ENCODE measurements at places on chromosomes 2 and 18. TPM values are rescaled to one million over a fixed set of nuclear protein-coding genes. Genes with fewer than 3 reads are reported as not detected.

SERPINB12 gene
- total RNA-seq: not detected

DNA sequence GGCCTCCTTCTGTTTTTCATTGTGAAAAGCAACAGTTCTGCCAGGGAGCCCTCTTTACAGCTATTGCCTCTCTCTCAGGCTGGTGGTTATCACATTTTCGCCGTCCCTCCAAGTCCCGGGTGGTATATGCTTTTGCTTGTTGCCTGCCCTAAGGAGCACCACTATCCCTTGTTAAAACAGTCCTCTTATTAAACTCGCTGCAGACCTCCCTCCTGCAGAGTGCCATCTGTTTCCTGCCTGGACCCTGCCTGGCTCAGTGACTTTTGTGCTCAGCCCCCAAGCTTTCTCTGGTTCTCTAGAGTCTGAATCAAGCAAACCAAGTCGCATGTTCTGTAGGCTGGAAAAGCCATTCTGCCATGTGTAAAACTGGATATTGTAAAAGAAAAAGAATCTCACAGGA, 72.1 kb upstream of the FHL2 start:
- no peak for ATAC-seq

DNA sequence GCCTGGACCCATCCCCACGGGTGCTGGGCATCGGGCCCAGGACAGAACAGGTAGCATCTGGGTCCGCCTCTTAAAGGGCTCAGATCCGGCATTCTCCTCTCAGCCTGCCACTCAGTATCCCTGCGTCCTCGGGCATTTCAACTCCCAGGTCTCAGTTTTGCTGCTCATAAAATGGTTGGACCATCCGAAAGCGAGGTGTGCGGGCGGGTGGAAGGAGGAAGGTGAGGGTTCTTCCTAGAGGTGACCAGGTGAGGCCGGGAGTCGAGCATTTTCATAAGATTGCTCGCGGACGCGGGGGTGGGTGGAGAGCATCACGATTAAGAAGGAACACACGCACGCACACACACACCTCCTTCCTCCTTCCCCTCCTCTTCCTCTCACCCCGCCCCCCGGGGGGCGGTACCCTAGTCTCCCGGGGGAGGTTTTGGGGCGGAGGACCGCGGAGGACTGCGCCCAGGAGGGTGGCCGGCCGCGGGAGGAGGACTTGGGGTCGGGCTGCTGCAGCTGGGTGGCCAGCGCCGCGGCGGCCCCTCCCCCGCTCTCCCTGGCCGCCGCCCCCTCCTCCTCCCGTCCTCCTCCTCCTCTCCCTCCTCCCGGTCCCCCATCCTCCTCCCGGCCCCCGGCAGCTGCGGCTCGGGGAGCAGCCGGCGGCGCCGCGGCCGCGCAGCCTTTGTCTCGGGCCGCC, 97.9 kb upstream of the GPR45 start:
- peak; percentile 73 for ATAC-seq

GRCh38 chr2:4272261-4272858, 569.0 kb downstream of the DCDC2C start:
- no peak for ATAC-seq

DNA sequence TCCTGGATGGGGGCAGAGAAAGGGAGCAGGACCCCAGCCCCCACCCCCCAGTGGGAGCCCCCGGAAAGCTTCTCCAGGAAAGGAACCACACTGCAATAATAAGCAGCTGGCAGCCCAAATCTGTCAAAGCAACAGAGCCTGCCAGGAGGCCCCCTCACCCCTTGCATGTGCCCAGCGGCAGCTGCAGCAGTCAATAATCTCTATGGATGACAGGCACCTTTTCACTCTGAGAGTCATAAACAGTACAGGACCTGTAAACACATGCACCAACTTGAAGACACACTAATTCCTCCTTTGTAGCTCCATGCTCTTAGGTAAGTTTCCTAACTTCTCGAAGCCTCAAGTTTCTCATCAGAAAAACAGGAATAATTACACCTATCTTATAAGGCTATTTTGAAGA, 26.2 kb upstream of the KDM3A start:
- ATAC-seq: no peak

GRB14 gene
- total RNA-seq: not detected

- peak; percentile 99 for ATAC-seq
These were observed 56.6 kb downstream of the SP100 start for GRCh38 chr2:230472621-230473018.

TFPI gene
- total RNA-seq: 0.13 TPM

FBXO48 gene
- total RNA-seq: 2.3 TPM

GRCh38 chr2:128354726-128355470, 36.2 kb upstream of the HS6ST1 start:
- no peak for ATAC-seq

IL1R1 gene
- 41.7 TPM for total RNA-seq

DNA sequence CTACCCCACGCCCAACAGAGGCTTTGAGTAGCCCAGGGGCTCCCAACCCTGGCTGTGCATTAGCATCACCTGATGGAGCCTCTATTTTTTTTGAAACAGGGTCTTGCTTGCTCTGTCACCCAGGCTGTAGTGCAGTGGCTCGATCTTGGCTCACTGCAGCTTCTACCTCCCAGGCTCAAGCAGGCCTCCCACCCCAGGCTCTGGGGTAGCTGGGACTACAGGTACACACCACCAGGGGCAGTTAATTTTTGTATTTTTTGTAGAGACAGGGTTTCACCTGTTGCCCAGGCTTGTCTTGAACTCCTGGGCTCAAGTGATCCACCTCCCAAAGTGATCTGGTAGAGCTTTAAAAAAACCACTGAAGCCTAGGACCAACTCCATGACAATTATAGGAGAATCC, 394.8 kb upstream of the ATP5MC3 start:
- ATAC-seq: no peak

DNA sequence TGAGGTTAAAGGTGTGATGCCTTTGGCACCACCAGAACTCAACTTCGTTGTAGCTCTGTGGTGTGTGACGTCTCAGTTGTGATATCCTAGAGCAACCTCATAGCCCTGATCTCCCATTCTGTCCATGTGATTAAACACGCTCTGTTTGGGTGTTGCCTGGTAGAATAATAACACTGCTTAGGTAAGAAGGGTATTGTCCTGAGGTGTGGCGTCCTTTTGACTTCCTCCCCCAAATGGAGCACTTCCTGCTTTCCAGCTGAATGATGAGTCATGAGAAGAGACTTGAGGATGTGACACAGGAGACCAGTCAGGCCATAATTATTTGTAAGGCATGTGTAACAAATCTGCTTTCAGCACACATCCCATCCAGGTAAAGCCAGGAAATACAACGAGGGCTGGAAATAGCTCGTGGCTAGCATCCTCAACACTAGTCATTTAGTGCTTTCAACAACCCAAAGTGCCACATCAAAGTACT, 100.7 kb downstream of the RAPGEF4 start:
- ATAC-seq: no peak

DNA sequence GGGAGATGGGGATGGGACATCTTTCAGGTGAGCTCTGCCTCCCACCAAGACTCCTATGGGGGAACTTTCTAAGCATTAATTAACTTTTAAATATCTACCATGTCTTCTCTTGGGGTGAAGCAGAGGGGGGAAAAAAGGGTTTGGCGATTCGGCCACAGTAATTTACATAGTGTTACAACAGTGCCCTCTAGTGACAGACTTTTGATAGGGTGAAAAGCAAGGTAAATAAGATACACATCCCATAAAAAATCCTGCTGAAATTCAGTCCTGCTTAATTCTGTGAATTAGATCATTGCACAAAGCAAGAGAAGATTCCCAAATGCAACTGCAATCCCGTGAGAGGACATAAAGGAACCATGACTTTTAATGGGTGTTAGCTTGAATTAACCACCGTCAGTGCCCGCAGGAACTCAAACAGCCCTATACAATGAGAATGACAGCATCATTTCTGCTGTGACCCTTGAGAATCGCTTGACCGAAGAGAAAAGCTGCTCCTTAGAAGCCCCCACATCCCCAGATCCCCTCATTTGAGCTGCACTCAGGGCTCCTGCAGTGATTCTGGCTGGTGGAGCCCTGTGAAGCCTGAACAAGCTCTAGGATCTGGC, 32.8 kb downstream of the FAM124B start:
- ATAC-seq: no peak

DNA sequence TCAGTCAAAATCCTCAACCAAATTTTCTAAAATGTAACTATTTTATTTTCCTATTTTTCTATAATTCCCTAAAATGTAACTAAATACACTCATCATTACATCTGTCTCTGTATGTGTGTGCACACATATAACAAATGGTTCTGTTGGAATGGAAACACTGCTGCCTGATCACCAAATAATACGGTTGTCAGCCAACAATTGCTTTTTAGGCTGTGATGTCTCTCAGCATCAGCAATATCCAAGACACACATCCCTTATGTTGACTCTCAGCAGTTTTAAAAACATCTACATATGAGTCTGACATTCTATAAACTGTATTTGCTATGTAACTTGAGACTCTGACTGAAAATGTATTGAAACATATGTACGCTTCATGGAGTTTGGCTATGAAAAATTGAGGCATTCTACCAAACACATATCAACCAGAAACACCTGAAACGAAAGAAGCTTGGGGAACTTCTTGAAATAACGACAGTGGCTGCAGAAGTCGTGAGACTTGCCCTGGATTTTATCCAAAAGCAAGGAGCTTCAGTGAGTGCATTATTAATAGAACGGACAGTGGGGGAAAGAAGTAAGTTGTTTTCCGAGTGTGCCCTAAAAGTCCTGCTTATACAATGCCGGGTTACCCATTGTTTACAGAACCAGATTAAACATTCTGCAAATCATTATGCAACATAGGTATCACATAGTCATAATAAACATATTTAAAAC, 110.2 kb upstream of the ITGB6 start:
- no peak for ATAC-seq

GCA gene
- total RNA-seq: 31.2 TPM

GRCh38 chr2:217847552-217848350, 155.0 kb downstream of the TNS1 start:
- ATAC-seq: no peak

DNA sequence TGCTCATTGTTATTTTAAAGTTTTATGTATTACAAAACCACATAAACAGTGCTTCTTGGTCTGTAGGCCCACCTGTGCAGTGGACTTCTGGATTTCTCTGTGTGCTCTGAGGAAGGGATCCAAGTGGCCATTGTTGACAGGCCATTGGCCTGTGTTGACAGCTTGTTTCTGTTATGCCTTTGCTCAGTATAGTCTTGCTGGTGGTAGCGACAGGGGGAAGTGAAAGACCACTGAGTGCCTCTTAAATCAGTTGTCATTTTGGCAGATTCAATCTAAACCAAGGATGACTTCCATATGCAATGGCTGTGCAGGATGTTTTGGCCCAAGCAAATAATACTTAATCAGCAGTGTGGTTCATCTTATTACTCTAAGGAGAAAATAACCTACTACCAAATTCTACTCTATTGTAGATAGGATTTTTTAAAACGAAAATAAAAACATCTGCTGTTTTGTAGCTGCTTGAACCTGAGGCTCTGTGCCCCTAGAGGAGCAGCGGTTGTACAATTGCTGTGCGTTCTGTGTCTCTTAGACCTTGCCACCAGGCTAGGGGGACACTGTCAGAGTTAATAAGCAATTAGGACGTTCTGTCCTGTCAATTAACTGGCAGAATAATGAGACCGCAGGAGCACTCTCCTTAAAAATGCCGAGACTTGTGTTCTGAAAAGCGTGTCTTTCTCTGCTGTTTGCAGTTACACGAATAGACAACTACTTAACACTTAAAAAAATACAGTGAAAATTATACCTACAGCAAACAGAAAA, 108.2 kb downstream of the RHBDD1 start:
- ATAC-seq: no peak

NLRC4 gene
- 0.13 TPM for total RNA-seq

DNA sequence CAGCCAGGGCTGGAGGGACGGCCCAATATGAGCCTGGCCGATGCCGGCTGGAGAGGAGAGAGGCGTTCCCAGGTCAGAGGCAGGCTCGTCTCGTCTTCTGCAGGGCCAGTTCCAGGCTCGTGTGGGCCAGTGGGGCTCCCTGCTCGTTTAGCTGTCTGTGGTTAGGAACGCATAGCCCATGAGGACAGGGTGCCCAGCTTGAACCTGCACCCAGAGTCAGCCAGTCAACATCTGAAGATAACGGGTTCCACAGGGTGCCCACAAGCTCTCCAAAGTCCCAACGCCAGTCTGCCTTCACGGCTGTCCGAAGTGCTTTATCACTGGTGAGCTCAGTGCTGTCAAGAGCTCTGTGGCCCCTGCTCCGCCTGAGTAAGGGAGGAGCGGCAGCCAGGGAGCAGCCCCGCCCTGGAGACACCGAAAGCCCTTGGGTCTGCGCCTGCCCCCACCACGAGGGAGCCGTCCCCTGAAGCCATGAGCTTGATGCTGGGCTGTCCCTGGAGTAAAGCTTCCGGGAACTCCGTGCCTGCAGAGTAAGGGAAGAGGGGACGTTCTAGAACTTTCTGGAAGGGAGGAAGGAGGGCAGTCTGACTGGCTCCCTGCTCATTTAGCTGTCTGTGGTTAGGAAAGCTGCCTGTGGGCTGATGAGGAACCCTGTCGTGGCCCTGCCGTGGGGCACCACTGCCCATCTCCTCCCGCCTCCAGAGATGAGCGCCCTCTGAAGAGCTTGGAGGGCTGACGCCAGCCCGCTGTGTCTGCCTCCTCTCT, 2.7 kb upstream of the HSBP1L1 start:
- no peak for ATAC-seq

- ATAC-seq: no peak
These were observed 151.4 kb downstream of the TNS1 start for GRCh38 chr2:217851191-217852020.

All from activated T-helper 17 cell treated with anti-CD3 and anti-CD28 coated beads, Interleukin-2, amount 50 U/mL, for 72 hours (primary cell).